ENCODE measurements at places on chromosomes 7 and 10.
A peak's percentile ranks its signal among the peaks of the same experiment; 100 is the strongest.

DNA sequence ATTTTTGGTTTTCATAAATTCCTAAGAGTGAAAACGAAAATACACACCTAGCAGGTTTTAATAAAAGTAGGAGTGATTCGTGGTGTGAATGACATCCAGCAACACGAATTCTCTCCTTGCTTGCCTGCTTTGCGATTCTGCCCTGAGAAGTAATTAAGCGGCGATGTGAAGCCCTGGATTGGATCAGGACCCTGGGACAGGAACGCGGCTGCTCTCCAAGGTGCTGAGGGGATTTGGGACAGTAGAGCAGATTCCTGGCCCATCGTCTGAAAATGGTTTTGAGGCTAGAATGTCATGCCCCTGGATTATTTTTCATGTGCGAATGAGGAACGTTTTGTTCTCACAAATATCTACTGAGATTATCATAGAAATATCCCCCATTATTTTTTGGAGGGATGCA is 7.8 kb downstream of the NPS start:
- no peaks in the 10 kb centered on the region for H3K4me1 ChIP-seq
- no peak overlapping the region for H3K4me3 ChIP-seq
- H3K36me3 ChIP-seq, result no peaks in the 10 kb centered on the region
- H3K27ac ChIP-seq, result no peak overlapping the region
- H3K27me3 ChIP-seq, result no peaks in the 10 kb centered on the region
- DNase-seq, result peak; percentile 60

DNA sequence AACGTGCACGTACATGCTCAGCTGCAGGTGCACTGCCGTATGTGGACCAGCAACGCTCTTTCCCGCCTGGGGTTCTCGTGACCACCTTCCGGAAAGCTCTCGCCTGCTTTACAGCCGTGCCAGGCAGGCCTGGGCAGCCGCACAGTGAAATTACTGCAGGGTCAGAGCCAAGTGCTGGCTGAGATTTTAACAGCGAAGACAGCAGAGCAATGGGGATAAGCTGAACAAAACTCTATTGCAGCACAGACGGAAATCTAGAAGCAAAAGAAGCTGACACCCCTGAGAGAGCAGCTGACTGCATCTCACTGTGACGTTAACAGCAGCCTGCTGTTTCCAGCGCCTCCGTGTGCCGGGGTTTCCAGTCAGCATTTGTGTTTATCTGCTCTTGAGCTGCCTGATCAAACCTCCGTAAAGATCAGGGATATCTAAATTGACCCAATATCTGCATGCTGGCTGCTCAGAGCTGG is 179.0 kb downstream of the DIP2C start:
- H3K4me3 ChIP-seq, result peak overlapping the region; percentile 9
- peaks cover 13% of the 10 kb centered on the region for H3K36me3 ChIP-seq
- H3K27ac ChIP-seq, result peak overlapping the region; percentile 82
- no peak for DNase-seq
- H3K27me3 ChIP-seq, result no peaks in the 10 kb centered on the region

DNA sequence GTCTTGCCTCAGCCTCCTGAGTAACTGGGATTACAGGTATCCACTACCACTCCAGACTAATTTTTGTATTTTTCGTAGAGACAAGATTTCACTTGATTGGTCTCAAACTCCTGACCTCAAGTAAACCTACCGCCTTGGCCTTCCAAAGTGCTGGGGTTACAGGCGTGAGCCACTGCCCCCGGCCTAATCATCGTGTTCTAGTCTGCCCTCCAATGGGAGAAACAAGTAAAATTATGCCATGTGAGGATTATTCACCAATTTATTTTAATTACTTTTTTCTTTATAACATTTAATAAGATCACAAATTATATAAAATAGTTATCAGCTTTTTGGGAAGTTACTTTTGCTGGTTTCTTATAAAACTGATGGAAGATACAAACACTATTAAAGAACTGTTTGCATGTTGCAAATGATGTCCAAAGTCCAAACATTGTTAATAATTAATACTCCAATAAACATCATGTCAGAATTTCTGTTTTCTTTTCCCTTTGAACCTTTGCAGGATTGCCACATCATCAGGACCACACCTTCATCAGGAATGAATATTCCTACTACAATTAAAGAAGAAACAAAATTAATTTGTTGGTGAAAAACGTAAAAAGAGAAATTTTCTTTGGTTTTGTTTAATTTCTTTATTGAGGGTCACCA is 786 bp upstream of the AKR1C4 start:
- no peaks in the 10 kb centered on the region for H3K4me1 ChIP-seq
- no peaks in the 10 kb centered on the region for H3K27me3 ChIP-seq
- no peak overlapping the region for H3K27ac ChIP-seq
- no peaks in the 10 kb centered on the region for H3K36me3 ChIP-seq
- DNase-seq, result no peak

GRCh38 chr7:22944022-22944421 is 69.9 kb downstream of the HYCC1 start:
- no peaks in the 10 kb centered on the region for H3K4me1 ChIP-seq
- DNase-seq, result no peak
- H3K36me3 ChIP-seq, result no peaks in the 10 kb centered on the region
- no peak overlapping the region for H3K27ac ChIP-seq

DNA sequence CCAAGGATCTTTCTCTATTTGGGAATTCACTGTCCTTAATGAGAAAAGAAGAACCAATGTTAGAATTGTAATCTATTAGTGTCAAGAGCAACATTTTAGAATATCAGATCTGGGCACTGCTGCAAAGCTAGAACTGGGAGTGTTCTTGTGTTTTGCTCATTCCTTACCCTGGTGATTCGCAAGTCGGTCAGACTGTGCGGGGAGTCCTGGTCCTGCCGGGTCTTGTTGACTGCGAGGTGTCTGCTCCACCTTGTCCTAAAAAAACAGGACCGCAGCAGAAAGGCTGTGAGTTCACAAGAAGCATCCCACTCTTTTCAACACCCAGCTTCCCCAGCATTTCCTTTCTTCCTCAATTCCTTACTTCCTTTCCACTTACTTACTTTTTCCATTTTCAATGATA is 79.0 kb downstream of the GRB10 start:
- no peak overlapping the region for H3K27ac ChIP-seq
- no peaks in the 10 kb centered on the region for H3K27me3 ChIP-seq
- H3K4me1 ChIP-seq, result peaks cover 44% of the 10 kb centered on the region
- H3K36me3 ChIP-seq, result peaks cover 15% of the 10 kb centered on the region
- H3K4me3 ChIP-seq, result no peak overlapping the region
- DNase-seq, result no peak

- no peaks in the 10 kb centered on the region for H3K36me3 ChIP-seq
- H3K4me3 ChIP-seq, result peak overlapping the region; percentile 16
- DNase-seq, result no peak
Observed at GRCh38 chr10:69335063-69335587, 56.8 kb downstream of the HK1 start.
